ENCODE measurements at places on chromosomes 5 and 9. TPM values are rescaled to one million over a fixed set of nuclear protein-coding genes. Genes with fewer than 3 reads are reported as not detected.

MSMP gene
- 0.41 TPM for total RNA-seq

PCAT7 gene
- not detected for total RNA-seq

- DNase-seq, result no peak
Measured at GRCh38 chr9:114408645-114409044, 20.9 kb upstream of the AKNA start.

- no peak for DNase-seq
Measured at GRCh38 chr9:34990908-34991606, 1.5 kb downstream of the DNAJB5 start.

GRCh38 chr9:114908104-114908622 lies 22.2 kb downstream of the TNFSF8 start:
- DNase-seq, result no peak

DNA sequence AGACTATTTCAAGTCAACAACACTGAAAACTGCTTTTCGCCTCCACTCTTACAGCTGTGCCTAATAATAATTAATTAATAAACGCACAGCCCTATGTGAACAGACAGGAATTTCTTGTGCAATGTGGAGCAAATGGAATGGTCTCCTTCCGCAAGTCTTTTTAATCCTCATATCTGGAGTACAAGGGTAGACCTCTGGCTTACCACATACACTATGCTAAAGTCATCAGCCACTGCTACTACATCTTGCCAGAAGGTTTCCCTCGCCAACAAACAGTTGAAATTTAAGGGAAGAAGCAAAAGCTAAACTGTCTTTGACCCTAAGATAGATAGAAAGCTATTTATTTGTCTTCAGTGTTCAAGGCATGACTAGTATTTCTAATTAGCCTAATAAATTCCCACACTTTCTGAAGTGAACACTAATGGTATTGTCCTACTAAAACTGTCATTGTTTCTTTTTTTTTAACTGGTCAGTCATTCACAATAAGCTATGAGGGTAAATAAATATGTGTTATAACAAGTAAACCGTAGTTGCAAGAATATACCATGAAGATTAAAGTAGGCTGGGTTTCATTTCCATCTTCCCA lies 63.9 kb downstream of the GOLPH3 start:
- no peak for DNase-seq

Data from frontal cortex (tissue), 4 donors.